ENCODE measurements at places on chromosomes 5 and 9.

DNA sequence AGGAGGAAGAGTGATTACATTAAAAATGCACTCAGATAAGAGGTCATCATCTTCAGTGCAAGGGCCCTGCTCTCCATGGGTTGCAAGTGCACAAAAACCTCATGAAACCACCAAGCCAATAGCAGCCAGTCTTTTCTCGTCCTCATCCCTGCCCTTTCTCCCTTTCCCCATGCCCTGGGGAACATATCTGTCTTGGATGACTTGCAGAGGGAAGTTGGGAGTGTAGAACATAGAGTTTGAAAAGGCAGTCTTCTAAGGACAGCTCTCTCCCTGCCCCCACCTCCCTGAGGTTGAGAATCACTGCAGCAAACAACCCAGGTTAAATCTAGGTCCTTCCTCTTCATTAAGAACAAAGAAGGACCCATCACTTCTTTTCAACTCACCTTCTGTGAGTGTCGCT lies 22.0 kb downstream of the DDX31 start:
- no peak for DNase-seq

GRCh38 chr9:123866497-123866896 lies 63.4 kb downstream of the DENND1A start:
- DNase-seq = no peak

DNA sequence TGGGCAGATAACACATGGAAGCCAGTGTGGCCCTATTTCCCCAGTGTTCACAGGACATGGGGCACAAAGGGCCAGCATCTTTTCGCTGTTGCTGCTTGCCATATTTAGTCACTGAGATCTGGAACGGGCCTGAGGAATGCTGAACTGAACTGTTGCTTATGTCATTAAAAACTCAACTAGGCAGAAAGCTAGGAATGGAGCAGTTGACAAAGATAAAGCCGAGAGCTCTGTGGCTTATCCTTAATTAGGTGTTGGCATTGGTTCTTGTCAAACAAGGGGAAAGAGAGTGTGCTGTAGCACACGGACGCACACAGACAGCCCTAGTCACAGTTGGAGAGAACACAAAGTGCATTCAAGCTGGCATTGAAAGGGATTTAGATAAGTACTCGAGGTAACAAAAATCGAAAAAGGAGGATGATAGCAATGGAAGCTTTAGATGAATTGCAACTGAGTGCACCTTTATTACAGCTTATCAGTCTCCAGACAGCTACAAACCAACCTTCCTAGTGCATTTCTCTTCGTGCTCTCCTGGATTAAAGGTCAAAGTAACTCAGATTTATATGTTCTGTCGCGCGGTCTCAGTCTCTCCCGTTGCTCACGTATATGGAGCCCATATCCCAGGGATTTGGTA lies 450.2 kb upstream of the ZNF608 start:
- no peak for DNase-seq

DNA sequence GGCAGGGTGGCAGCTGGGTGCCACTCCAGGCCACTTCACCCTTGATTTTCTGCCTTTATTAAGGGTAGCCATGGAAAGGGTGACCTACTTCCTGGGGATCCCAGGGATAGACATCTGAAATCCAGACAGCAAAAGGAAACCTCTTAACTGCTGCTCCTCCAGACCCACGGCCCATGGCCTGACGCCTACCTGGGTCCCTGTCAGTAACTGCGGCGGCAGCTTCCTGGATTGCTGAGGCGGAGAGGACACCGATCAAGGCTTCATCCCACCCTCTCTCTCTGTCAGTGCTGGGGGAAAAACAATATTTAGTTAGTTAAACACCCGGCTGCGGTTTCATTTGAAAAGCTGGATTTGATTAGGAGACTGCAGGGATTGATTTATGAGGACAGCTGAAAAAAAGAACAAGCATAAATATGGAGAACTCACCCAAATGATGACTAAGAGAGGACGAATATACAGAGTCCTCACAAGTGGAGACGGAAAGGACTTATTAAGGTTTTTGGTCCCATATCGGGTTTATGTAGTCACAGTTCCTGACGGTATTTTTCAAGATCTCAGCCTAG lies 158.7 kb upstream of the KLF4 start:
- DNase-seq = no peak

GRCh38 chr9:96417661-96418082 lies 498 bp downstream of the ZNF367 start:
- DNase-seq = no peak

DNA sequence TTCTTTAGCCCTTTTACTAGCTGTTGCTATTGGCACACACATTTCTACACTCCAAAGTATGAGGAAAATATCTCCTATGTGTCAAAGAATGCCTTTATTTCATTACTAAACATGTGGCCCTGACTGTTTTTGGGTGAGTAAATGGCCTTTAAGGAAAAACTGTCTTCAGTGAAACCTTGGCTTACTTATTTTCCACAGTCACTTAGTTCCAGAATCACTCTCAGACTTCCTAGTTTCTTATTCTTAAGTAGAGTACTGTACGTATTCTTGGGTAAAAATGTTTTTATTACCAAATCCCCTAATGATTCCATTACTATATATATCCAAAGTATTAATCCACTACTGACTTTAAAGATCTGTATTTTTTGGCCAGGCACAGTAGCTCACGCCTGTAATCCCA lies 27.5 kb downstream of the ERP44 start:
- no peak for DNase-seq

DNA sequence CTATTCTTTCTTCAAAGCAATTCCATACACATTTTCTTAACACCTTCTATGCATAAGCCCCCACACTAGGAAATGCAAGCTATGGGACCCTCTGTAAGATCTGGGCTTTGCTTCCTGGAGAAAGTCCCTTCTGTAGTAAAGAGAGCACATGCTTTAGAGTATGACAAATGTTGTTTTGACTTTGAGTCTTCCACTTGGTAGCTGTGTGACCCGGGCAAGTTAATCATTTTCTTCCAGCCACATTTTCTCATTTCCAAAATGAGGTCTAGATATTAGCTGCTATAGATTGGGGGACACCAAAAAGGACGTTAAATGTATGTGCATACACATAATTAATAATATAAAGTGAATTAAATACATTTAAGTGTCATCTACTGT lies 334.0 kb downstream of the NFIB start:
- DNase-seq = no peak

DNA sequence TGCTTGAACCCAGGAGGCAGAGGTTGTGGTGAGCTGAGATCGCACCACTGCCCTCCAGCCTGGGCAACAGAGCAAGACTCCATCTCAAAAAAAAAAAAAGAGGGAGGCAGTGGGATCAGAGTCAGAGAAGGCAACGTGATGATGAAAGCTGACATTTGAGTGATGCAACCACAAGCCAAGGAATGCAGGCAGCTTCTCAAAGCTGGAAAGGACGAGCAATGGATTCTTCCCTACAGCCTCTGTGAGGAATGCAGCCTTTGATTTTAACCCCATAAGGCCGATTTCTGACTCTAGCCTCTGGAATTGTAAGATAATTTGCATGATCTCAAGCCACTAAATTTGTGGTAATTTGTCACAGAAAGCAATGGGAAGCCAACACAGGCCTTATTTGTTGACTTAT lies 9.8 kb downstream of the TGFBI start:
- DNase-seq = no peak

GRCh38 chr5:171714851-171715250 lies 70.8 kb upstream of the SMIM23 start:
- DNase-seq = no peak

DNA sequence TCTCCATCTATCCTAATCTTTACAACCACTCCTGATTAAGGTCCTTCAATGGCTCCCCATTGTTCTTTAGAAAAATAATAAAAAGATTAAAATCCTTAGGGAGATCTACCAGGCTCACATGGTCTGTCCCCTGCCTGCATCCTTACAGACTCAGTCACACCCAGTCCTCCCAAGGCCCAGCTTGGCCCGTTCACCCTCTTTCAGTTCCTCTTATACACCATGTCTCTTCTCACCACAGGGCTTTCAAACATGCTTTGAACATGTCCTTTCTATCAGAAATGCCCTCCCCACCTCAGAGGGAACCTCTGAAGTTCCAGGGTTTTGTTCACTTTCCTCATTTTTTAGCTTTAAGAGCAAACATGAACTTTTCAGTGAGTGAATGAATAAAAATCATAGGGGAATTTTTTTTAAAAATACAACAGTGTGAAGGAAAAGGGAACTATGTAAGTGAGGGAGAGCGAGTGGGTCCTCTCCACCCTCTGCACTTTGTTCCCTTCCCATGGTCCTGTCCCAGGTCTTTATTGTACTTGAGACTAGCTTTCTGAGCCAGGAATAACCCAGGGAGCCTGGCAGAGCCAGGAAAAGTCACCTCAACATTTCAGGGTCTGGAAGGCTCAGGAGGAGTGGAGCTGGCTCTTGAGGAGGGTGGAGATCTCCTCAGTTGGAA lies 55.3 kb downstream of the TRPC7 start:
- no peak for DNase-seq
